NCI-H510A (cell line): ENCODE measurements at places on chromosomes 7 and 10.

GRCh38 chr7:55065511-55066229, 46.9 kb downstream of the EGFR start:
- no peak for DNase-seq

DNA sequence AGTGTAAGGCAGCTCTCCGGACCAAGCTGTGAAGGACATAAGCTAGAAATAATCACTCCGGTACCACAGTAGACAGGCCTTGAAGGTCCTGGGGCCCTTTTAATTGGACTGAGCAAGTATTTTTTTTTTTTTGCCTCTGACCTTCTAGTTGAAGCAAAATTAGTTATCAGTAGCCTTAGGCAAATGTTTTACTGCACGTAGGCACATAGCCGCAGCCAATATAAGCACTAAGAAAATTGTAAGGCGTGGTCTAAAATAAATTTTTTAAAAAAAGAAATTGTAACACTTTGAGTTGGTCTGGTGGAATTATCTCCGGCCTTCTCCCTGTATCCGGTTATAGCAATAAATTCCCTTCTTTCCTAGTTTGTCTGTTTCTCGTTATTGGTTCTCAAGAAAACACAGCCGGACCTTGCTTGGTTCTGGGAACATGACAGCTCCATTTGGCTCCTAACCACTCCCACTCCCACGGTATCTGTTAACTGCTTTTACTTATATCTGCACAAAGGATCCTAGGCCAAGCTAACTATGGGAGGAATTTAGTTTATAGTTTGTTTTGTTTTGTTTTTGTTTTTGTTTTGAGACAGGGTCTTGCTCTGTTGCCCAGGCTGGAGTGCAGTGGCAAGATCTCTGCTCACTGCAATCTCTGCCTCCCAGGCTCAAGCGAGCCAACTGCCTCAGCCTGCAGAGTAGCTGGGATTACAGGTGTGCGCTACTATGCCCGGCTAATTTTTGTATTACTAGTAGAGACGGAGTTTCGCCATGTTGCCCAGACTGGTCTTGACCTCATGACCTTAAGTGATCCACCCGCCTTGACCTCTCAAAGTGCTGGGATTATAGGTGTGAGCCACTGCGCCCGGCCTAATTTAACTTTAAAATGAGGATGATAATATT, 124.4 kb upstream of the KIF5B start:
- no peak for DNase-seq

DNA sequence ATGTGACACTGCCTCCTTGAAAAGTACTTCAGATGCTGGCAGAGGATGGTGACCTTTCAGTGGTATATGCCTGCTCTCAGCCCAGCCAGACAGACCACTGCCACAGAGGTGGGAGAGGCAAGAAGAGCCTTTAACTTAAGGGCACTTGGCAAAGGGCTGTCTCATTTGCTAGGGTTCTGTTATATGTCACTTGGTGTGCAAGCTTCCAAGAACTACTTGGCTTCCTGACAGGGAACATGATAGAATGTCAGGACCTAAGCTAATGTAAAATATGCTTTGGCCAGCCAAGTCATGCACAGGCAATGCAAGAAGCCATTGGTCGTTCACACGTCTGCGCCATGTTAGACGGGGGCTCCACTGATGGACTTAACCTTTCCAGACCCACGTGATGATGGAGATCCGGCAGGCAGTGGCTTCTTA, 54.7 kb downstream of the RBM20 start:
- DNase-seq, result no peak

- no peak for DNase-seq
These were observed 210.7 kb upstream of the MDFIC start for GRCh38 chr7:114711241-114711640.

DNA sequence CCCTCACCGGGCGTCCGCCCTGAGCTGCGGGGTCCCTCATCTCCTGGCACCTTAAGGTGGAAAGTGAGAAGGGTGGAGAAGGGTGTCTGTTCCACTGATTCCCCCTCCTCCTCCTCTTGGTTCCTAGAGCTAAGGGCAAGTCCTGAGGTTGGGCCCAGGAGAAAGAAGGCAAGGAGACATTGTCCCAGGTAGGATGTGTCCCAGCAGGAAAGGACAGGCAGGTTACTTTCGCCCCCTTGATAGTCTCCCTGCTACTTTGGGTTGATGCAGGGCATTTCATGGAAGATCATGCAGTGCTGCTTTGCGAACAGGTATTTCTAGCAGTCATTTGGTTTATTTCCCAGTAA, 582 bp downstream of the STEAP2 start:
- no peak for DNase-seq

DNA sequence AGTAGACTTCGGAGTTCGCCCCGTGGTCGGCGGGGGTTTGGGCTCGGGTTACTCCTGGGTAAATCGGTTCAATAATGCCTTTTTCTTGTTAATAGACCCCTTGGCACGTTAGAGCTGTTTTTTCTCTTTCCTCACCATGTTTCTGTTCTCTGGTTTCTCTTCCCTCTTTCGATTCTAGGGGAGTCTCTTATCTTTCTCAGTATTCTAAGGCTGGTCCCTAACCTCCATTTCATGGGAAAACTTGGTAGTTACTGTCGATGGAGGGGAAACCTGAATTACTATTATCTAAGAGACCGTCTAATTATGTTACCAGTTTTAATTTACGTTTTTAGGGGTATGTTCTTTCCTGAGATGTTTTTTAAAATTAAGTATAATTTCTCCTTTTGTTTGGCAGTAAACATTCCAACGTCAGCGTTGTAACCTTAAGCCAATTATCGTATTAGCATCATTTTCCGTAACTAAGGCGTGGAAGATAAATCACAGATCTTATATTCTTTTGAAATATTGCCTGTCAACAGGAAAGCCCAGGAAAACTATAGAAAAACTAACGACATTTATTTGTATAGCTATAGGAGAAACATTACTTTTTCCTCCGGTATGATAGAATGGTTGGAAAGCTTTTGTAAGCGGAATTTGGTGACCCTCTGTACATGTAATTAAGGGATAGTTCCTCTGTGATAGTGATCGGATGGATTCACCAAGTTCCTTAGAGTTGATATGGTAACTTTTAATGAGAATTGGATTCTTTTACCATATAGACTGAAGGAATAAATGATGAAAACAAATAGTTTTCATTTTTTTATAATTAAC, 847 bp downstream of the BTAF1 start:
- DNase-seq, result no peak

DNA sequence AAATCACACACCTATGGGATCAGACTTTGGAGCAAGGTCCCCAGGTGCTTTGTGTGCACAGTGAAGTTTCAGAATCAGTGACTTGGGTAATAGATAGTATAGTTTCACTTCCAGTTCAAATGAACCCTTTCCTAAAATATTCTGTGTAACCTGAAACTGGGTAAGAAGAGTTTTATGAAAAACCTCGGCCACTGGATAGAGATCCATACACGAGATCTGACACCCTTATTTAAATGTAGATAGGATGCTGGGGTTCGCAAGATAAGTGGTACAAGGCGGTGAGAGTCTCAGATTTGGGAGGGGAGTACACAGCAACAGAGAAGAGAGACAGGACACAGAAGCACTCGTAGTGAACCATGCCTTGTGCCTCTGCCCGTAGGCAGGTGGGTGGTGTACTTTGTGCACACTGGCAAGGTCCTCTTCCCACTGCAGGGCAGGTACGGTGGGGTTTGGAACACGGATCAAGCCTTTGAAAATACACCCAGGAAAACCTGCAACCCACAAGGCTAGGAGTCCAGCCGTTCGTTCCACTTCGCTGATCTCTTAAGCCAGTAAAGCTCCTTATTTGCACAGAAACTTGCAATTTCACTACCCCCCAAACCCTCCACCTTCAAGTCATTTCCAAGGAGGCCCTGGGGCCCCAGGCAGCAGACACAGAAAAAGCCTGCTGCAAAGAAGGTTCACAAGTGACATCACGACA, 162.8 kb downstream of the USP6NL start:
- DNase-seq, result no peak

DNA sequence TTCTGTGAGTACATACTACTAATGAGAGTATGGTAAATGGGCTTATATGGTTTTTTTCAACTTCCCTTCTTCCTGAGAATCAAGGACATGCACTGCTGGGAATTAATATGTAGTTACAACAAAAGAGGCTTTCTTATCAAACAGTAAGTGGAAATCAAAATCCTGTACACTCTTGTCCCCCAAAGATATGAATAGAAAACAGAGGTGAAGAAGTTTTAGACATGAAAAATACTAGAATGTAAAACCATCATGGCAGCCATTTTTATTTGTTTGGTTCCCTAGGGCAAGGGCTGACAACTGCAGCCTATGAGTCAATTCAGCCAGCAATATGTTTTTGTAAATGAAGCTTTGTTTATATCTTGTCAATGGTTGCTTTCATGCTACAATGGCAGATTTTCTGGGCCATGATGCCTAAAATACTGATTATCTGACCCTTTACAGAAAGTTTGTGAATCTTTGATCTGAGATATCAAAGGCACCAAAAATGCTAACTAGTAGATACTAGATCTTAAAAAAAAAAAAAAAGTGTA, 422.4 kb downstream of the PARD3 start:
- no peak for DNase-seq

DNA sequence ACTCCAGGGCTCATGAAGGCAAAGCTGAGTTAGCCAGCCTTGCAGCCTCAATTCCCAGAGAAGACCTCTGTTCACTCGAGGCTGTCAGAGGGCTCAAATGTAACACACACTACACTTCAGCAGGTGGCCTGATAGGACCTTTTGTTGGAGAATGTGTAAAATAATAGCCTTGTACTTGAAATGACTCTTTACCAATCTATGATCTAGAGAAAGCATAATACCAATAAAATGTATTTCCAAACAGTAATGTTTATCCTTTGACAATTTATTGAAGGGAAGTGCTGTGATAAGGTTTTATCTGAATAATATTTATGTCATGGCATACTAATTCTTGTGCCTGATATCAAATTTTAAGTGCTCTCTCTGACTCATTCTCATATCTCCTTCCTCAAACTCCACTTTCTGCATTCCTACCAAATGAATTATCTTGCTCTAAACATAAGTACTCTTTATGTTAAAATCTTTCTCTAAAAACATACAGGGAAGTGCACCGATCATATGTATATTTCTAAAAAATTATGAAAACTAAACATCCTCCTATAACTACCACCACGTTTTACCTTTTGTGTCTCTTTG, 20.9 kb downstream of the CYP3A7 start:
- DNase-seq, result no peak

- DNase-seq, result no peak
These were observed 42.9 kb upstream of the TCERG1L start for GRCh38 chr10:131354380-131354779.

GRCh38 chr10:110268442-110268841, 36.3 kb downstream of the SMNDC1 start:
- DNase-seq, result no peak
